ENCODE measurements at places on chromosomes 5 and 9.

GRCh38 chr5:149611326-149611725 lies 30.0 kb downstream of the ARHGEF37 start:
- no peak for DNase-seq

GRCh38 chr5:87877023-87877422 lies 391.6 kb downstream of the TMEM161B start:
- DNase-seq: no peak

DNA sequence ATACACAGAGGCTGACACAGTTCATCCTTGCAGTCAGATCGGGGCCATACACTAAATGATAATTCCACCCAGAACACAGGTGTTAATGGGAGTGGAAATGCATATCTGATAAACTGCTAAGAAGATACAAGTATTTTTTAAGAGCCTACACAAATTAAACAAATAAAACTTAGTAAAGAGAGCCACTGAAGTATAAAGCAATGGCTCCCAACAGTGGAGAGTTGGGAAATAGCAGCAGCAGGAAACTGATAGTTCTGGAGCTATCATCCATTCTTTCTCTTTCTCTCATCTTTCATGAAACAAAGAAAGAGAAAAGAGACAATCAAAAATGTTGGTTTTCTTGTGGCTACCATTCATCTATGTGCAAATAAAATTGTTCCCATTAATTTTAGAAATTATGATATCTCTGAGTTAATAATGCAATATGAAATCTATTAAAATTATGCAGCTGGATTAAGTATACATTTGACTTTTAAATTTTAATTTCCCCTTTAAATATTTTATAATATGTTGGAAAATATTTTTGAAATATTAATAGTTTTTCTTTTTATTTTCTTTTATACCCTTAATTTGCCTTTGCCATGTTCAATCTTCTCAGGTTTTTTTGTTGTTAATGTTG lies 120.8 kb downstream of the EMB start:
- DNase-seq: no peak

GRCh38 chr9:98572796-98573195 lies 135.9 kb downstream of the GABBR2 start:
- DNase-seq: no peak

DNA sequence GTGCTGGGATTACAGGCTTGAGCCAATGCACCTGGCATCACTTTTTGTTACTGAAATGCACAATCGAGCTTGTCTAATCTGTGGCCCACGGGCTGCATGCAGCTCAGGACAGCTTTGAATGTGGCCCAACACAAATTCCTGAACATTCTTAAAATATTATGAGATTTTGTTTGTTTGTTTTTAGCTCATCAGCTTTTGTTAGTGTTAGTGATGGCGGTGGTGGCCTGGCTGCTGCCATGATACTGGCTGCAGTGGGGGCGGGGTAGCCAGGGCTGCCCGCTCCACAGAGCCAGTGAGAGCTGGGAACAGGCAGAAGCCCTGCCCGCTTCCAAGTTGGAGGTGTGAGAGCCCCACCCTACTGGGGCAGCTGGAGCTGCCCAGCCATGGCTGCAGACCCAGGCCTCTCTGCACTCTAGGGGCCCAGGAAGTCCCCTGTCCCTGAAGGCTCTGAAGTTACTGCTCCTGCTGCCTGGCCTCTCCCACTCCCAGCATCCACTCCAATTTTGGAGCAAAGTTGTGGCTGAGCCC lies 76.6 kb upstream of the SHB start:
- DNase-seq: no peak

GRCh38 chr5:174418809-174419539 lies 305.4 kb upstream of the MSX2 start:
- DNase-seq: no peak

GRCh38 chr9:106025453-106025852 lies 331.1 kb downstream of the TMEM38B start:
- DNase-seq: no peak

- DNase-seq: no peak
Measured at GRCh38 chr9:26537211-26537610, 355.4 kb downstream of the CAAP1 start.

GRCh38 chr5:141084487-141084989 lies 9.9 kb upstream of the PCDHB2 start:
- DNase-seq: no peak

- DNase-seq: no peak
Measured at GRCh38 chr5:91307048-91307447, 76.1 kb downstream of the ARRDC3 start.

- no peak for DNase-seq
Measured at GRCh38 chr5:96017951-96018350, 56.3 kb upstream of the ELL2 start.

GRCh38 chr5:56406838-56407237 lies 173.7 kb upstream of the ANKRD55 start:
- no peak for DNase-seq

DNA sequence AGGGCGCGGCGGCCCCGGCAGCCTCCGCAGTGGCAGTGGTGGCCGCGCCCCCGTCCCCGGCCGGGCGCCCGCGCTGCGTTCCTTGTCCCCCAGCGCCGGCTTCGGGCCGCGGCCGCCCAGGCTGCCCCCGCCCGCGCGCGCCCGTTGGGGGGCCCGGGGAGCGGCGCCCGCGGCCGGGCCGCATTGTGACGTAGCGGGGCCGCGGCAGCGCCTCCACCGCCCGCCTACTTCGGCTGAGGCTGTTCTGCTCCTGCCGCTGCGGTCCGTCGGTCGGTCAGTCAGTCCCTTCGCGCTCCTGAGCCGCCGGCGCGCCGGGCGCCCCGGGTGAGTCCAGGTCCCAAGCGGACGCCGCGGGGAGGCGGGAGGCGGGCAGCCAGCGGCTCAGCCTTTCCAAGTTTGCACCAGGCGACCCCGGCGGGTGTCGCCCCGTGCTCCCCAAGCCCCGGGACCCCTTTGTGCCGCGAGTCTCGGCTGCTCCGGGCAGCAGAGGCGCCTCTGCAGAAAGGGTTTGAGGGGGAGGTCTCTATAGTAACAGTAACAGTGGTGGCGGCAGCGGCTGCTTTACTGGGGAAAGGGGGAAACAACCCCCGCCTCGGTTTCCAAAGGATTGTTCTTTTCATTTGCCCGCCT lies at the start of gene SNCAIP:
SNCAIP (plus strand) TSS at position 277 of the 630 bp plus-strand sequence. CDS start 78,898 bp downstream, outside the sequence.
- peak; percentile 74 for DNase-seq

GRCh38 chr9:15469406-15469805 lies 41.4 kb downstream of the PSIP1 start:
- no peak for DNase-seq

DNA sequence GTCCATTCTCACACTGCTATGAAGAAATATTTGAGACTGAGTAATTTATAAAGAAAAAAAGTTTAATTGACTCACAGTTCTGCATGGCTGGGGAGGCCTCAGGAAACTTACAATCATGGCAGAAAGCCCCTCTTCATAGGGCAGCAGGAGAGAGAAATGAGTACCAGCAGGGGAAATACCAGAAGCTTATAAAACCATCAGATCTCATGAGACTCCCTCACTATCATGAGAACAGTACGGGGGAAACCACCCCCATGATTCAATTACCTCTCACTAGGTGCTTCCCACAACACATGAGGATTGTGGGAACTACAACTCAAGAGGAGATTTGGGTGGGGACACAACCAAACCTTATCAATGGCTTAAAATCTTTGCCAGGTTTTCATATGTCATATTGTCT lies 20.3 kb upstream of the TENT4A start:
- DNase-seq: no peak

GRCh38 chr5:37738865-37739488 lies 100.9 kb downstream of the GDNF start:
- no peak for DNase-seq

DNA sequence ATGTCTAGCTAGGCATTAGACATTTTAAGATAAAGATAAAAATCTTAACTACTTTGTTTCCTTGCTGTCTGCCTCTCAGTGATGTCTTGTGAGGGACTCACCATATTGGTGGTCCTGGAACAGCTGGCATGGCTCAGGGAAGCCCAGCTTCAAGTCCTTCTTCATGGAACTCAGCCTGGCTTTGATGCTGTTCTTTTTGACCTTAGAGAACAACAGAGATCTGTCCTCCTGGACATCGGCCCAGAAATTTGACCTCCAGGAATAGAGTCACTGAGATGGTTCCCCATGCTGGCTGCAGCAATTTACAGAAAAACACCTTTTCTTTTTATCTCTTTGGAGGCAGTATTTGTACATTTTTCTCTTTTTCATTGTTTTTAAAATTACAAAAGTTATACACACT lies 235.5 kb upstream of the WWC1 start:
- no peak for DNase-seq

DNA sequence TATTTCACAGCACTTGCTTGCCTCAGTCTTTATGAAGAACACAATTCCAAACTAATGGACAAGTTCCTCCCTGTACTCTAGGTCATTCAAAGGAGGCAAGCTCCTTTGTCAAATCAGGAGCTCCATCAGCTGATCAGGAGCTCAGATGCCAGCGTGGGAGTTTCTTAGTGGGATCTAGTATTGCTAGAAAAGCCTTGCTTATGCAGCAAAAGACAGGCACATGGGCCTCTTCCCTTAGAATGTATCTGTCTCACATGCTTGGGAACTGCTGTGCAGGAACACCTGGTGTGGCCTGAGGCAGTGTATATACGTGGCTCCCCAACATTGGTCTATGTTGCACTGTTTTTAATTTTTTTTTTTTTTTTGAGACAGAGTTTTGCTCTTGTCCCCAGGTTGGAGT lies 21.4 kb upstream of the HAVCR1 start:
- DNase-seq: no peak

GRCh38 chr5:61280205-61280604 lies 51.9 kb upstream of the ZSWIM6 start:
- no peak for DNase-seq

- DNase-seq: no peak
Measured at GRCh38 chr9:114718801-114719221, 36.8 kb upstream of the TEX48 start.

DNA sequence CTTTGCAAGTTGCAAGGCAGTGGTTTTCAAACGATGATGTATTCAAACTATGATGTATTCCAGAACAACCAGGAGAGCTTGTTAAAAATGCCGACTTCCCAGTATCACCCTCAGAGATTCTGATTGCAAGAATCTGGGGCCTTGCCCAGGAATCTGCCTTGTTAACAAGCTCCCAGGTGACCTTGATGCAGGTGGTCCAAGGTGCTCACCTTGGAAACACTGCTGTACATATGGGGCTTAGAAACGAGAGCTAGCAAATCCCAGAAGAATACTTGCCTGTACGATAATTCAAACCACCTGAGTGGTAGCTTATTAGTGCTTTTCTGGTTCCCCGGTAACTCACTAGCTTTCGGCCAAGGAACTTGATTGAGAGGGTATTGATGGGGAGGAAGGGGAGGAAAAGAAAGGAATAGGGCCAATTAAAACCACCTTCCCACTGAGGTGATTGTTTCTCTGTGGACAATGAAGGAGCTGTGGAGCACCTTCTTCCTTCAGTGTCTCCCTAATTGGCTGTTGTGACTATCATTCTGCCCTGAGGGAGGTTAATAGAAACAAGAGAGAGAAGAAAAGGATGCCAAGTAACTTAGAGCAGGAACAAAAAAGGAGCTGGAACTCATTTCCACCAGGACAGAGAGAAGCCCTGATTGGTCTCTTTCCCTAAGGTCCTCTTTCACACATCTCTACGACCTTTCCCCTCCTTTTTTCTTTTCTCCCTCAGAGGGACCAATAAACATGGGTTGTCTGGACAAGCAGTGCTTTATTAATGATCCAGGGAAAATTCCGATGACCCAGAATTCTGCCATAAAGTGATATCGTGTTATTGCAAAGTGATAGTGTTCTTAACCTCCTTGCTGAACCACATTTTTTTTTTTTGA lies 218.8 kb downstream of the TMEM167A start:
- DNase-seq: no peak

GRCh38 chr9:137311171-137311985 lies 9.3 kb upstream of the NRARP start:
- DNase-seq: peak; percentile 78

DNA sequence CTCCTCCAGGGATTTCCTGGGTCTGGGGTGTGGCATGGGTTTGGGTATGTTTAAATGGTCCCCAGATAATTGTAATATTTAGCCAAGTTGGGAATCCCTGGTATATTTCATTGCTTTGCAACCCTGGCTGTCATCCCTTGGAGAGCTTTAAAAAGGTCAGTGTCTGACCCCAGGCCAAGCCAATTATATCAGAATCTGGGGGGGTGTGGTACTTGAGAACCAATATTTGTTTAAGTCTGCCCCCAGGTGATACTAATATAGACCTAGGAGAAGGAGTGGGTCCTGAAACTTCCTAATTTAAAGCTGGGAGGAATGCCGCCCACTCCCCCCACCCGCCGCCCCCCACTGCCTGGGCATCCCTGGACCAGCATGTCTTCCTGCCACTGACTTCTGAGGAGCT lies 38.2 kb upstream of the SLC2A8 start:
- no peak for DNase-seq

- DNase-seq: no peak
Measured at GRCh38 chr5:92659246-92659645, 921.8 kb downstream of the NR2F1-AS1 start.
